ENCODE measurements at places on chromosomes 2 and 18.
A peak's percentile ranks its signal among the peaks of the same experiment; 100 is the strongest.

GRCh38 chr18:9711361-9712129, 3.4 kb downstream of the RAB31 start:
- no peak for DNase-seq

GRCh38 chr2:26786207-26787028, 562 bp downstream of the CENPA start:
- DNase-seq, result peak; percentile 3

DNA sequence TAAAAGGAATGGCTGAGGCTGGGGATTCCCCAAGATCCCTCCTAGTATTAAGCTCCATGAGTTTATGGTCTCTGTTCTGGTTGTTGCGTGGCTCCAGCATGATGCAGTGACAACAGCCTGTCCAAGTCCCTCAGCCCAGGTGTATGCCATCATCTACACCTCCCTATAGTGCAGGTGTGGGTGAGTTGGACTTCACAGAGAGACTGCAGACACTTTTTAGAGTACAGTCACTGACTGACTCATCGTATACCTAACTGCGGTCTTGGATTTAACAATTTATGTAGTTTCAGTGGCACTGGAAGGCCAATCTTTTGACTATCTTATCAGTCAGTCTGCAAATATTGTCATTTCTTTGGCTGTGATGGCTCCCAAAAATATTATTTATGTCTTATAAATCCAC, 415.0 kb downstream of the TMX3 start:
- no peak for DNase-seq

DNA sequence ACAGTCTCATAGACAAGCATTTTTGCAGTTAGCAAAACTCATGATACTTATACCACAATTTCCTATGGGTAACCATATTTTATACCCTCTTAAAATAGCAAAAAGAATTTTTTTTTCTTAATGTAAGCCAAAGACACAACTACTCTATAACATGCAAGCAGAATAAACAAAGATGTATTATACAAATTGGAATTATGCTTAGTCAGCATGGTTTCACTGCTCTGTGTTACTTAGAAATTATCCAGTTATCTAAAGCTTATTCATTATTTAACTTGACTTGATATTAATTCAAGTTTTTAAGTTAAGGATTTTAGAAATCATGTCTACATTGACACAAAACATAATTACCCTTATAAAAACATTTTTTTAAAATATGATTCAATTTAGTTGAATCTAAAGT, 449.8 kb upstream of the CDH2 start:
- DNase-seq, result no peak

DNA sequence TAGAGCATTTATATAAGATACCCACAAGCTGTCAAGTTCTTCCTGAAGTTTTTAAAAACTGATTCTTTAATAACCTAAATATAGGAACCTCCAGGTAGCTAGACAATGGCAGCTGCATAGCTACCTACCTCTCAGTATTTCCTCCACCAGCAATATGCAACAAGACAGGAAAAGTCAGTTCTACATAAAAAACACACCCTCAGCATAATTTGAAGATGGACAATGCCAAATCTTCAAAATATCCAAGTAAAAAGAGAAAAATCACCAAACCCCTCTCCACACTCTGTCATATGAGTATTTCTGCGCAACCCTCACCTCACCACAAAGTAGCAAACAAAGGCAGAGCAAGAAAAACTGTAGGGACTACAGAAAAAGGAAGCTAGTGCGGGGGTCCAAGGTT, 51.4 kb downstream of the GTF3C3 start:
- no peak for DNase-seq

DNA sequence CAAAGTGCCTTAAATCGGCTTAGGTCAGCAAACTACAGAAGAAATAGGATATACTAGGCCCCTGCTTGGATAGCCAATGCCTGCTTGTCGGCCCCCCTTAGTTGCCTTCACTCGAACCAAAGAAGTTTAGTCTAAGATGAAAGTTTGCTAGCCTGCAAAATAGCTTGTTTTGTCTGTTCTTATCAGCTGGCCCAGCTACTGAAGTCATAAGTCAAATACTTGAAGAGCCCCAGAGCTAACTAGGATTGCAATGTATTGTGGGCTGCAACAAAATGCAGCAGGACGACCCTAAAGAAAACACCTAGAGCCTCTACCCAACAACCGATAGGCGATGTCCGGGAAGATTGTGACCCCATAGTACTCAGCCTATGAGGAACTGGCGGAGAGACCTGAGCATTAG, 183.5 kb upstream of the HS6ST1 start:
- no peak for DNase-seq

DNA sequence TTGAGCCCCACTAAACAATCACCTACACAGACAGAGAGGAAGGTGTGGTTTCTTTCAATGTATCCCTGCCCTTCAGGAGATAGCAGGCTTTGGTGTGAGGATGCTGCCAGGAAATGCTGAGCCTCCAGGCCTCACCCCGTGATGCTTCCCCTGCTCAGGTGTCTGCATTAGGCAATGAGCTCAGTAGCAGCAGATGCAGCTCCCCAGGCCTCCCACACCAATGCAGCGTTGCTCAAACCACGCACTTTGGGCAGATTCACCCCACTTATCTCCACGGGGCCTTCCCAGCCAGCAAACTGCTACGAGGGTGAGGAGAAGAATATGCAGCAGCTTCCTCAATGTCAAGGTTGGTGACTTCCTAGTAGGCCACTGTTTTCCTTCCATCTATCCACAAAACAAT, 229.3 kb upstream of the PXDN start:
- peak; percentile 89 for DNase-seq

DNA sequence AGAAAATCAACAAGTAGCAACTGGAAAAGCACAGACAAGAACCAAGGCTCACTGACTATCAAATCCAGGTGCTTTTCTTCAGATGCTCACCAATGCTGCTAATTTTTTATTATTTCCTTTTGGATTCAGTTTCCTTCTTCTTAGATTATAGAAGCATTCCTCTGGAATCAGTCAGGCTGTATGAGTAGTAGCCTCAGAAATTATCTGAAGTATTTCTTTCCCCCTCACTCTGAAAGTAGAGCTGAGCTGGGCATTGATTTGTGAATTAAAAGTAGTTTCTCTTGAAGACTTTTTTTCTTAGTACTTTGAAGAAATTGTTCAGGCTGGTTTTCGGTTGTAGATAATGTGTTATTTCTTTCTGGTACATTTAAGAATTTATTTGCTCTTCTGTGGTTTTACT, 273.7 kb downstream of the NOL4 start:
- no peak for DNase-seq

- DNase-seq, result no peak
These were observed 199.4 kb downstream of the SATB2 start for GRCh38 chr2:199258291-199258690.

GRCh38 chr18:50967714-50968661, at the start of gene ELAC1:
TSS of gene ELAC1 (plus strand) at chr18:50968040. CDS start at chr18:50974405, 6,365 bp downstream.
- DNase-seq, result peak; percentile 57

- DNase-seq, result no peak
These were observed 445.0 kb downstream of the XIRP2 start for GRCh38 chr2:167333245-167333644.

- DNase-seq, result no peak
These were observed 204.4 kb upstream of the RASGRP3 start for GRCh38 chr2:33272001-33272400.

- DNase-seq, result no peak
These were observed 11.3 kb downstream of the HDLBP start for GRCh38 chr2:241304039-241304670.

GRCh38 chr2:23073056-23073455, 311.9 kb upstream of the KLHL29 start:
- DNase-seq, result no peak

GRCh38 chr2:182435754-182436153, 8.9 kb upstream of the PDE1A start:
- no peak for DNase-seq

GRCh38 chr2:31234683-31235503, 941 bp downstream of the EHD3 start:
- no peak for DNase-seq

GRCh38 chr2:238101891-238102841, 2.0 kb downstream of the ESPNL start:
- no peak for DNase-seq

DNA sequence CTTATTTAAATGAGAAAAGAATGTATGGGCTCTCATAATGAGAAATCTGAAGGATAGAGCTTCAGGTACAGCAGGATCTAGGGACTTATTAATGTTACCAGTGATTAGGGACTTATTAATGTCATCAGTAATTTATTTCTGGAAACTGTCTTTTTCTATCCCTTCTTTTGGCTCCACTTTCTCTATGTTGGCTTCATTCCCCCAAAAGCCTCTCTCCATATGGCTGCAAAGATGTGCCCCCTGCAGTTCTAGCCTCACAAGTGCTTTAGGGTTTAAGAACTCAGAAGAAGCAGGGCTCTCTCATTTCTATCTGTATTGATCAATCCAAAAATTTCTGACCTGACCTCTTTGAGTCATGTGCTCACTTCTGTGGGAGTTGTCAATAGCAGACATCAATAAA, 480.9 kb downstream of the TXNL1 start:
- DNase-seq, result no peak

DNA sequence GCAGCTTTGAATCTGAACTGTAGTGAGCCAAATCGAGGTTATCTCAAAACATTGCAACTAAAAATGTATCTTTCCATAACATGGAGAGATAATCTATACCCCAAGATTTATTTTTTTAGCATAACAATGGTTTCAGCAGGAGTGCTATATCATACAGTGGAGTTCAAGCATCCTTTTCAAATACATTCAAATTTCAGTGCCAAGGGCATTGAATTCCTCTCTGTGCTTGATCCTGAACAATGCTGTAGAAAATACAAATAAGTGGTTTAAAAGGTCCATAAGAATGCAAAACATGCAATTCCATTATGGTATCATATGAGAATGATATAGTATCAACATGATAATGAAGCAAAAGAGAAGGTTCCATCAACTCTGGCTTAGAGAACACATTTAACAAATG, 201.7 kb downstream of the TXNL1 start:
- DNase-seq, result no peak

GRCh38 chr2:63545023-63545422, 43.3 kb downstream of the WDPCP start:
- DNase-seq, result no peak

GRCh38 chr2:11711751-11712150, 34.7 kb upstream of the LPIN1 start:
- no peak for DNase-seq

GRCh38 chr2:44753552-44754285, 187.8 kb upstream of the SIX3 start:
- DNase-seq, result no peak

DNA sequence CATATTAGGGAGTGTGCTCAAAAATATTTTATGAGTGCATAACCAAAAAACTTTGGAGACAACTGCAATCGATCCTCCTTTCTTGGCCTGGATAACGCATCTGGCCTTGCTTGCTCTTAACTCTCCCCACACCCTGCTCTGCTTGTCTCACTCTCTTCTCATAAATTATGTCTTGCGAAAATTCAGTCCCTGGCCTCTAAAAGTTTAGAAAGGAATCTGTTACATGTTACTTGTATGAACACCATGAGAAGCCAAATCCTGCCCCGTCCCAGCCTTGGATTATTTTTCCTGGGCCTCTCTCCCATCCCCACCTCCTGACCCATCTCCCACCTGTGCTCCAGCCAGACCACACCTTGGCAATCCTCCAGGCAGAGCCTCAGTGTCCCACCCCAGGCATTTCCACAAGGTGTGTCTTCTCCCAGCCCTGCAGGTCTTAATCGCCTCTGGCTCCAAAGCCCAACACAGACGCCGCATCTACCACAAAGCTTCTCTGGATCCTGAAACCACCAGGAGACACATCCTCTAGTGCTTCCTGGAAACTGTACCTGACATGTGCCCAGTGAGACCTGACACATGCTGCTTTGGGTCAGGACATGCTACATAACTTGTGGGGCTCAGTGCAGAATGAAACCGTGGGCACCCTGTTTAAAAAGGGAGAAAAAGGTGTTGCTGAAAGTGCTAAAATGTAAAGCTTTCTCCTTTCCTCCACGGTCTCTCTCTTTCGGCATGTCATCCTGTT, 99.6 kb upstream of the ST3GAL5 start:
- no peak for DNase-seq

DNA sequence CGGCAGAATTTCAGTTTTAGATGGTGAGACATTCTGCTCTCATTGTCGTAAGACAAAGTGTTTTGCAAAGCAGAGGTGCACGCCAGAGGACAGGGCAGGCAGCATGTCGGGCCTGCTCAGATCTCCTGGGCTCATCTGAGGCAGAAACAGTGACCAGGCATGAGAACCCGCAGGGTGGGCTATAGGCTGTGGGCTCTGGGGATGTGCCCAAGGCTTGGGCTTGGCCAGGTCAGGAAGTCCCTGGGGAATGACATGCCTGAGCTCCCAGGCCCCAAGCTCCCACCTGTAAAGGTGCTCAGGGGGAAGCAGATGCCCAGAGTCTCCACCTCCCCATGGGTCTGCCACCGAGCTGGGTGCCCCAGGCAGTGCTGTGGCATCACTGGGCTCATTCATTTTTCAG, 35.3 kb downstream of the INHBB start:
- no peak for DNase-seq

GRCh38 chr2:64251497-64252250, 107.5 kb upstream of the PELI1 start:
- DNase-seq, result no peak

- DNase-seq, result no peak
These were observed 269.2 kb downstream of the XIRP2 start for GRCh38 chr2:167157523-167157922.

DNA sequence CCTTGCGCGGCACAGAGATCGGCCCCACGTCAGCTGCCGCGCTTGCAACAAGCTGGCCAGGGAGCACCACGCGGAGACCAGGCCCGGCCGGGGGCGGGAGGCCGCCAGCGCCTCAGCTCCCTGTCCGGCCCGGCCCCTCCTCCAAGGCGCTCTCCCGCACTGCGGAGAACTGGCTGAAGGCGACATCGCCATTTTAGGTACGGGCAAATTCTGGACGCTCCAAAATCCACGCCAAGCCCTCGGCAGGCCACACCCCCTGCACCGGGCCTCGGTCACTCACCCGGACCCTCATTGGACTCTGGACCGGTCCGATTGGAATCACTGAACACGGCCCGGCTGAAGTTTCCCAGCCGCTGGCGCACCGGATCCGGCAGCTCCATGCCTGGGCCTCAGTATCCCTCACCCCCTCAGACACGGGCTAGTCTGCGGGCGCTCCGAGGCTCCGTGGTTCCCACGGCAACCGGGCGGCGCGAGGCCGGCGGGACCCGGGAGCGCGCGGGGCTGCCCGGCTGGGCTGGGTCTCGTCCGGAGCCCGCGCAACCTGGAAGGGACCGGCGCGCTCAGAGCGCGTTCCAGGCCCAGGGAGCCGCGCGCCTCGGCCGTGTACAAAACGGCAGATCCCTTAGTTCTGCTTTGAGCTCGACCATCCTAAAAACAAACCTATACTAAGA, at the start of gene TMEM17:
TSS of gene TMEM17 (minus strand) at position 446 of the 671 bp plus-strand sequence. CDS start at position 380, 66 bp downstream.
- peak; percentile 92 for DNase-seq

GRCh38 chr18:79687806-79688205, 8.2 kb downstream of the CTDP1 start:
- DNase-seq, result no peak

GRCh38 chr2:151946899-151947812, 118.9 kb upstream of the ARL5A start:
- no peak for DNase-seq

- DNase-seq, result no peak
These were observed 39.2 kb downstream of the SEMA4F start for GRCh38 chr2:74693213-74693612.

GRCh38 chr18:39238981-39239660, 1673.5 kb upstream of the CELF4 start:
- DNase-seq, result no peak
